ENCODE measurements at places on chromosomes 2 and 18. TPM values are rescaled to one million over a fixed set of nuclear protein-coding genes. Genes with fewer than 3 reads are reported as not detected.

GRCh38 chr2:64640153-64641044 lies 13.3 kb downstream of the SERTAD2 start:
- DNase-seq, result no peak
- H3K4me3 ChIP-seq, result no peak overlapping the region
- peak overlapping the region; percentile 18 for H3K27ac ChIP-seq
- H3K4me1 ChIP-seq, result peaks cover 46% of the 10 kb centered on the region
- H3K27me3 ChIP-seq, result no peaks in the 10 kb centered on the region
- peaks cover 5% of the 10 kb centered on the region for H3K36me3 ChIP-seq

GRCh38 chr2:235859651-235860050 lies 308.5 kb downstream of the GBX2 start:
- no peak for DNase-seq
- H3K4me3 ChIP-seq, result no peak overlapping the region
- no peaks in the 10 kb centered on the region for H3K4me1 ChIP-seq

DNA sequence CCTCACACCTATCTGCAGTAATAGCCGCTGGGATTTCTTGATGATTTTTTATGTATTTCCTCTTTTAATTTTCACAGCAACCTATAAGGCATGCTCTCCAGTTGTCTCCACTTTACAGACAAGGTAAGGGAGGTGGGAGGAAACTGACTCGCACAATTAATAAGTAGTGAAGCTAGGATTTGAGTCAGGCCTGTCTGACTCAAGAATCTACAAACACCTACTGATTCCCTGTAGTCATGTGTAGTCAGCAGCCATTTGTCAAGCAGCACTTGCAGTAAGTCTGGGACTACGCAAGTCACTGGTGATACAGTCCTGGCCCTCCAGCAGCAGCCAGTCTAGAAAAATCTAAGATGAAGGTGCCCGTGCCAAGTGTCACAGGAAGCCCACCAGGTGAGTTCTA lies 193.6 kb upstream of the PKDCC start:
- no peak overlapping the region for H3K4me3 ChIP-seq
- DNase-seq, result no peak
- no peak overlapping the region for H3K27ac ChIP-seq
- no peaks in the 10 kb centered on the region for H3K27me3 ChIP-seq

DNA sequence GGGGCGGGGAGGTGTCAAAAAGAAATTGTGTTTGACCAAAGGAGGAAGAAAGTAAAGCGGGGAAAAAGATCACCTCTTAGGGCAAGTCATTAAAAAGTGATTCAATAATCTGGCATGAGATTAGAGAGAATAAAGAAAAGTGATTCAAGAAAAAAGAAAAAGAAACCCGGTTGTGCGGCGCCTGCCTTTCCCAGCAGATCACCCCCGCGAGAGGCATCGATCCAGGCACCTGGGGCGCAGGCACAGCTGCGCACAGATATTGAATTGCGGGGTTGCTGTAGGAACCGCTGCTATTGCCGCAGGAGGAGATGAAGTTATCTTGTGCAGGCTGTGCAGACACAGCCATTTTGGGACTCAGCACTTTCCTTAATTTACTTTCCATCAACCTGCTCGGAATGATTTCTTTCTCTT lies 71.2 kb downstream of the PLB1 start:
- no peaks in the 10 kb centered on the region for H3K36me3 ChIP-seq
- DNase-seq, result no peak
- peak overlapping the region; percentile 59 for H3K4me3 ChIP-seq
- H3K4me1 ChIP-seq, result peaks cover 3% of the 10 kb centered on the region
- H3K27me3 ChIP-seq, result no peaks in the 10 kb centered on the region

Gene SAG
- 0.17 TPM for total RNA-seq

Gene FSHR
- not detected for total RNA-seq

GRCh38 chr2:3038636-3039035 lies 339.0 kb downstream of the EIPR1 start:
- H3K4me1 ChIP-seq, result no peaks in the 10 kb centered on the region
- no peak overlapping the region for H3K4me3 ChIP-seq
- DNase-seq, result no peak
- H3K36me3 ChIP-seq, result no peaks in the 10 kb centered on the region

GRCh38 chr2:135736546-135736945 lies 5.1 kb upstream of the UBXN4 start:
- H3K27ac ChIP-seq, result no peak overlapping the region
- H3K27me3 ChIP-seq, result no peaks in the 10 kb centered on the region
- H3K4me1 ChIP-seq, result no peaks in the 10 kb centered on the region
- H3K36me3 ChIP-seq, result no peaks in the 10 kb centered on the region
- H3K4me3 ChIP-seq, result no peak overlapping the region

GRCh38 chr2:55618275-55619055 lies 1.0 kb upstream of the PPP4R3B start:
- DNase-seq, result no peak
- H3K36me3 ChIP-seq, result peaks cover 3% of the 10 kb centered on the region
- peak overlapping the region; percentile 98 for H3K27ac ChIP-seq
- H3K4me1 ChIP-seq, result peaks cover 62% of the 10 kb centered on the region
- H3K4me3 ChIP-seq, result peak overlapping the region; percentile 95

- no peaks in the 10 kb centered on the region for H3K36me3 ChIP-seq
- H3K27me3 ChIP-seq, result no peaks in the 10 kb centered on the region
- peaks cover 35% of the 10 kb centered on the region for H3K4me1 ChIP-seq
- H3K4me3 ChIP-seq, result no peak overlapping the region
Measured at GRCh38 chr2:42961385-42961811, 169.0 kb upstream of the HAAO start.

Gene UGT1A4
- not detected for total RNA-seq

Gene DOK6
- 1.0 TPM for total RNA-seq

DNA sequence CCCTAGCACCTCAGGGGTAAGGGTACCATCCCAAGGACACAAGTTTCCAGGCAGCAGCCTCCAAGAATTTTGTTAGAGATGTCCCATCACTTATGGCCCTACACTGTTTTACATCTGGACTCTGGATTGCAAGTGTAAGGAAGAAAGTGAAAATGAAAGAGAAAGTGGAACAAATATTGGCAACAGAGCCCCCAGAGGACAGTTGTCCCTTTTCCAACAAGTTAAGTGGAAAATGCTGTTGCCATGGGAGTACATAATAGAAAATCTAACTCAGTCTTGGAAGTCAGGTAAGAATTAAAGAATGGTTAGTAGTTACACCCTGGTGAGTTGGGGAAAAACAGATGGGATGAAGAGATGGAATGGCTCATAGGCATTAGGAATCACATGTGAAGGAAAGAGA lies 50.6 kb downstream of the TTC21B start:
- no peak overlapping the region for H3K4me3 ChIP-seq
- no peak overlapping the region for H3K27ac ChIP-seq
- peaks cover 10% of the 10 kb centered on the region for H3K4me1 ChIP-seq

Gene ALPI
- total RNA-seq, result not detected

DNA sequence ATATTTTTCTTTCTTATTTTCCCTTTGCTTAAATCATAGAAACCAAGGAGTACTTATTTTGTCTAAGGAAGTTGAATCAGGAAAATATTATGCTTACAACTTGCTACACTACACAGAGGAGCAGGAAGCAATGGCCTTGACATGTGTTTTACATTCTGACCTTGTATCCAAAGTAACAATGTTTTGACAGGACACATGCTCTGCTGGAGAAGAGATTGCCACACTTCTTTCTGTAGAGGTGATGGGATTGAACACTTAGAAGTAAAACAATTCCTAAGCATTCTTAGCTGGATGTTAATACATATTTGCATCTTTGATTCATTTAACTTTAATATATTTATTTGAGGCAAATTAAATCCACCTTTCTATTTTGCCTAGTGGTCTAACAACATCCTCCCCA lies 929.1 kb downstream of the DSC3 start:
- no peaks in the 10 kb centered on the region for H3K36me3 ChIP-seq
- H3K4me1 ChIP-seq, result no peaks in the 10 kb centered on the region
- no peak overlapping the region for H3K4me3 ChIP-seq
- H3K27me3 ChIP-seq, result no peaks in the 10 kb centered on the region
- H3K27ac ChIP-seq, result no peak overlapping the region

DNA sequence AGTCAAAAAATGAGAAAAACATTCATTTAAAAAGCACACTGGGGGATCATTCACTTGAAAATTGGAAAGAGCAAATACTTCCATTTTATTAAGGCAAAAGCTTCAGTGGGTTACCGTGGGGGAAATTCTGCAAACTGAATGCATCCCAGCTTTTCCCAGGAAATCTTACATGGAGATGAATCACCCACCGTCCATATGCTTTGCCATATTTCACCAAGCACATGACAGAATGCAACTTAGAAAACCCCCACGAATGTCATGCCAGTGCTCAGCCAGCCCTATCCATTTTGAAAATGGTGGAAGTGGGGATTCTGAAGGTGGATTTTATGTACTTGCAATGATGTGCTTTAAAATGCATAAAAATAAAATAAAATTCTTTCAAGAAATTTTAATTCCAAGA lies 485.5 kb upstream of the ID2 start:
- H3K4me1 ChIP-seq, result no peaks in the 10 kb centered on the region
- no peak overlapping the region for H3K4me3 ChIP-seq
- no peaks in the 10 kb centered on the region for H3K27me3 ChIP-seq
- H3K27ac ChIP-seq, result no peak overlapping the region

DNA sequence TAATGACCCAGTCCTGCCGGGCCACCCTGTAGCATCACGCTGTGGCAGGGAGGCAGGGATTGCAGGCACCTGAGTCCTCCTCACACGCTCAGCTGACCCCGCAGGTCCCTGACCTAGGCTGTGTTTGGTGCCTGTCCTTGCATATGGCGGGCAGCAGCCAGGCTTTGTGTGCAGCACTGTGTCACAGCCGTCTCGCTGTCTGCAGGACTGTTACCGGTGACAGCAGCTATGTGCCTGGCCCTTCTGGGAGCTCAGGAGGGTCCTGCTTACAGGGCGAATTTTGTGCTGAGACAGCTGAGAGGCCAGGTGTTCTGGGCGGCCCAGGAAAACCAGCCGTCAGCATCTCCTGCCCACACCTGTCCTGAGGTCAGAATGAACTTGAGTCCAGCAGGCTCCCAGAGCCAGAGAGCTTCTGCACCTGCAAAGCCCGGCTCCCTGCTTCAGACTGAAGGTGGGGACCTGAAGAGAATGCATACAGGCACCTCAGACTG lies 10.4 kb upstream of the ARID5A start:
- H3K4me1 ChIP-seq, result peaks cover 37% of the 10 kb centered on the region
- no peaks in the 10 kb centered on the region for H3K36me3 ChIP-seq
- no peaks in the 10 kb centered on the region for H3K27me3 ChIP-seq
- no peak overlapping the region for H3K27ac ChIP-seq
- H3K4me3 ChIP-seq, result no peak overlapping the region

Gene ST6GAL2
- total RNA-seq, result 2.9 TPM

DNA sequence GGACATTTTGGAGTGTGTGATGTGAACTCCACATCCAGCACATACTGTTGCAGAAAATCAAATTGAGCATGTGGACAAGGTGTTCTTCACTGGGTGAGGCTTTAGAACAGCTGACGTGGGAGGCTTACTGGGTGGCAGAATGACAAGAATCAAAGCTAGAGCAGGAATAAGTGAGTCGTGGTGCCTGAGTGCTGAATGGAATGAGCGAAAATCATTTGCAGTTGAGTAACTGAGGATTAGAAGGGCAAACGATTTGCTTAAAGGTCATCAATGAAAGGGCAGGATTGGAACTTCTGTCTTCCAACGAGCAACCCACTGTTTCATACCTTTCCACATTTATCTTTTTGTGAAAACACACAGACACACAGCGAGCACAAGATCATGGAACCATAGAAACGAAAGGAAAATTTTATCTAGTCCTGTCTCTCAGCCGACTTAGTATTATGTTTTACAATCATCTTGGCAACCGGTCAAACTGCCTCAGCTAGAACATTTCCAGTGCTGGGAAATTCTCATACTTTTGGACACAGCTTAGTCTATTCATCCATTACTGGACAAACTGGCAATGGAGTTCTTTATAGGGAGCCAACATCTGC lies 7.2 kb upstream of the DAW1 start:
- no peak for DNase-seq
- no peaks in the 10 kb centered on the region for H3K36me3 ChIP-seq
- H3K4me3 ChIP-seq, result no peak overlapping the region
- H3K4me1 ChIP-seq, result peaks cover 11% of the 10 kb centered on the region

- H3K4me3 ChIP-seq, result no peak overlapping the region
- no peaks in the 10 kb centered on the region for H3K27me3 ChIP-seq
- H3K36me3 ChIP-seq, result no peaks in the 10 kb centered on the region
- no peak for DNase-seq
Measured at GRCh38 chr18:48776641-48777025, 174.1 kb downstream of the SMAD7 start.

GRCh38 chr2:118980573-118980972 lies 38.6 kb downstream of the MARCO start:
- no peaks in the 10 kb centered on the region for H3K27me3 ChIP-seq
- H3K27ac ChIP-seq, result no peak overlapping the region
- DNase-seq, result no peak
- H3K4me1 ChIP-seq, result no peaks in the 10 kb centered on the region
- H3K36me3 ChIP-seq, result no peaks in the 10 kb centered on the region

DNA sequence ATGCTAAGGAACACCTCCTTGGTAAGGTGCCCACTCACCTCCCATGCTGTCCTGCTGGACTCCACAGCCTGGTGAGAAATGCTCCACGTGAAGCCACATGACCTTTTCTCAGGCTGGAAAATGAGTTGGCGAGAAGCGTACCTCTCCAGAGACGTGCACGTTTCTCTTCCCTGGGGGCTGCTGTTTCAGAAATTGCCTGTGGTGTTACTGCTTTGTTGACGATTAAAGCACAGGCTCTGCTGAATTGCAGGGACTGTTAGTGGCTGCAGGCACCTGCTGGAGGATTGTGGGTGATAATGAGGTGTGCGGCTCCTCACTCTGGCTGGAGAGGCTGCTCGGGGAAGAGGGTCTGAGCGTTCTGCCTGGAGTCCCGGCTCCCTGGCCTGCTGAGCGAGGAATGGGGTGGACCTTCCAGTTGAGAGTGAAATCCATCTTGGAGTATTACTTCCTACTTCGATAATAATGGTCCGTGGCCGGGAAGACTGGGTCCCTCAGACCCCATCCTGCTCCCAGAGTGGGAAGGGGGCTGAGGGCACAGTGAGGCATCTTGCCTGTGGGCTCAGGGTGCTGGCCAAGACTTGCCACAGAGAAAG lies 199.3 kb upstream of the HDAC4 start:
- H3K27me3 ChIP-seq, result no peaks in the 10 kb centered on the region
- no peaks in the 10 kb centered on the region for H3K4me1 ChIP-seq
- H3K4me3 ChIP-seq, result no peak overlapping the region

DNA sequence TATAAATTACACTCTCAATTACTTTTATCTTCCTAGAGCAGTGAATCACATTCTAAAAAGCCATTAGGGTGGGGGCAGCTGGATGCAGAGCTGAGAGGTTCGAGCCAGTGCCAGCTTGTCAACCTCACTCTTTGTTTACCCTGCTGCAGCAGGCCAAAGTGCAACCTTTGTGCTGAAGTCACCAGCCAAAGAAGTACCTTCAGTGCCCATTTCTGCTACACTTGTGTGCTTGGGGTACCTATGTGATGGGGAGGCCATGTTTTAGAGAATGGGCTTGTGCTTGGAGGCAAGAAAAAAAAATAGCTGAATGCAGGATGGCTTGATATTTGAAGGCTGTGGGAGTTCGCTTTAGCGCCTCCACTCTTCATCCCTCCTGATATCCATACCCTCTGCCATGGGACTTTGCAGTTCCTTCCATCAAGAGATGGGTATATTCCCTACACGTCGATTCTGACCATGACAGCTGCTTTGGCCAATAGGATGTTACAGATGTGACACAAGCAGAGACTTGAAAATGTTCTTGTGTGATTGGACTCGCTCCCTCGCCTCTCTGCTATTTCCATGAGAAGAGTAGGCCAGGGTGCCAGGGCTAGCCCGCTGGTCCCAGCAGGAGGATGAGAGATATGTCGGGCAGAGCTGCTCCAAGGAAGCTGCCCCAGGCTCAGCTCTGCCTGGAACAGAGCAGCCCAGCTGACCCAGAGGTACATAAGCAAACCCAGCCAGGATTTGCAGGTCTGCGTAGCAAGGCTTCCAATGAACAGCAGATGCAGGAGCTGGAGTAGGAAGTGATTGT lies 12.7 kb upstream of the FZD5 start:
- H3K27ac ChIP-seq, result no peak overlapping the region
- no peaks in the 10 kb centered on the region for H3K36me3 ChIP-seq
- H3K4me1 ChIP-seq, result no peaks in the 10 kb centered on the region
- H3K27me3 ChIP-seq, result no peaks in the 10 kb centered on the region

Data from upper lobe of left lung (tissue), 6 donors.